ENCODE measurements at places on chromosomes 5 and 9.
A peak's percentile ranks its signal among the peaks of the same experiment; 100 is the strongest.

- no peak for DNase-seq
Measured at GRCh38 chr9:8114826-8115225, 315.2 kb upstream of the DMAC1 start.

- DNase-seq: no peak
Measured at GRCh38 chr9:75649060-75649459, 241.4 kb upstream of the PCSK5 start.

DNA sequence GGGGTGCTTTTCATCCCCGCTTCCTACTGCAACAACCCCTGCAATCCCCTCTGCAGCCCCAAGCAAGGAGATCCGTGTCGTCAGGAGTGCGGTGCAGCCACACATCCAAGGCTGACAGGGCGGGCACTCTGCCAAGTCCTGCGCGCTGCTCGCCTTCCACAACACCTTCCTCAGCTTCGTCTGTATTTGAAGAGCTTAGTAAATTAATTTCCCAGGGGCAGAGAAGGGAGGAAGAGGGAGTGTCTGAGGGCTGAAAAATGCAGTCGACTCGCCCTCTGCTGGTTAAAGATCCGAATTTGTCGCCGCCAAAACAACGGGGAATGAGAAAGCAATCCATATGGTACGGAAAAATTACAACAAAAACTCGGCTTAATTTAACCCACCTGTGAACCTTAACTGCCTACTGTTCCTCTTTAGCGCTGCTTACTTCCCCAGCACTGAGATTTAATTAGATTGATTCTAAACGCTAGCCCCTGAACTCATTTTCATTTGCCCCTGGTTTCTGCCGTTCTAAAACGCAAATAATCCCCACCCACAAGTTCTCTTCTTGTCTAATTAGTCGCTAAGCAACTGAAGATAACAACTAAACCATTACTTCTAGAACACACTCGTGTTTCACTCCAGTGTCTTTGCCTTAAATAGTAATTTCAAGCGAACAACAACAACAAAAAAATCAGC is 10.9 kb upstream of the PCDHB1 start:
- peak; percentile 2 for DNase-seq

DNA sequence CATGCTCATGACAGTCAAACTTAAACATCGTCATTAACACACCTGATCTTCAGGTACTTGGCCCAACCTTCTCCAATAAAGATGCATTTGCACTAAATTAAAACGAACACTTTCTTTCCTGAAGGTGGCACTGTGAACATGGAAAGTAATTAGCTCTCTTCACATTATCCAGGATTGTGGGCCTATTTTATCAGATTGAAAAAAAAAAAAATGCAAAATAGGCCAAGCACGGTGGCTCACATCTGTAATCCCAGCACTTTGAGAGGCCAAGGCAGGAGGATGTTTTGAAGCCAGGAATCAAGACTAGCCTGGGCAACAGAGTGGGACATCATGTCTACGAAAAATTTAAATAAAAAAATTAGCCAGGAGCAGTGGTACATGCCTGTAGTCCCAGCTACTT is 14.4 kb upstream of the CDC20B start:
- DNase-seq: no peak

DNA sequence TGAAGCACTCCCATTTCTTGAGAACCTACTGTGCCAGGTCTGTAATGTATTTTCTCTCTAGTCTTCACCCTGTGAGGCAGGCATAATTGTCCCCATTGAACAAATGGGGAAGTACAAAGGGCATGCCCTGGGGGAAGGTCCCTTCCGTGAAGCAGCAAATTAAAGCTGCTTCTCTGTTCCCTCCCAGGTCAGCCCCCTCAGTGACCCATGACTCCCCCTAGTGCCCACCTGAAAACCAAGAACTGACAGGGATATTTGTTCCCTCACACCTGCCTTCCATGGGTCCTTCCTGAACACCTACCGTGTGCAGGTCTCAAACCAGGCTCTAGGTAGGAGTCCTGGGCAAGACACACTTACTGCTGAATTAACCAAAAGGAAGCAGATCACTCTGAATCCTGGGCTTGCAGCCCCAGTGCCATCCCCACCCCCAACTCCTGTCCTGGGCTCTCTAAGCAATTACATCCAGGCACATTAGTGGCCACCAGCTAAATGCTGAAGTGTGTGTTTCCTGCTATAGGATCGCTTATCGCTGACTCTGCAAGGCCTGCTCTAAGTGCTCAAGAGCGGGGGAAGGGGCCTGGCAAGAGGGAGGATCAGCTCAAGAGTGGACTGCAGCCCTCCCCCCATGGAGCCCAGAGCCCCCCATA is 254.8 kb downstream of the CDK5RAP2 start:
- DNase-seq: no peak

- DNase-seq: no peak
Measured at GRCh38 chr9:69193685-69194032, 19.6 kb downstream of the TJP2 start.

DNA sequence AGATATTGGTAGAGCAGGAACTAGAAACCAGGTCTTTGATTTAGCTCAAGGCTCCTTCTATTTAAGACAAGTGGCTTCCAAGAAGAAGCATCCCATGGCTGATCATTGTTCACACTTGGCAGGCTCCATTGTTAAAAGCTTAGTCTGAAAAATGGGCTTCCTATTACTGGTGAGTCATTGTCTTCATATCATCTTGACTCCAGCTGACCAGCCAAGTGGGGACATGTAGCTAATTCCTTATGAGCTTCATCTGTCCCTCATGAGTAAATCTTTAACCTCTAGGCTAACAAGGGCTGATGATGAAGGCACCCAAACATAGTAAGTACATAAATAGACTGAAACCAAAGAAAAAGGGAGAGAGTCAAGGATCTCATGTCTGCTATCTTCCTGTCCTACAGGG is 530.3 kb upstream of the KLF4 start:
- no peak for DNase-seq

GRCh38 chr5:6682239-6682638 is 31.0 kb upstream of the TENT4A start:
- no peak for DNase-seq

GRCh38 chr5:144352732-144353317 is 182.2 kb downstream of the KCTD16 start:
- no peak for DNase-seq

- DNase-seq: peak; percentile 33
Measured at GRCh38 chr5:115465431-115465830, 79.1 kb downstream of the FEM1C start.

DNA sequence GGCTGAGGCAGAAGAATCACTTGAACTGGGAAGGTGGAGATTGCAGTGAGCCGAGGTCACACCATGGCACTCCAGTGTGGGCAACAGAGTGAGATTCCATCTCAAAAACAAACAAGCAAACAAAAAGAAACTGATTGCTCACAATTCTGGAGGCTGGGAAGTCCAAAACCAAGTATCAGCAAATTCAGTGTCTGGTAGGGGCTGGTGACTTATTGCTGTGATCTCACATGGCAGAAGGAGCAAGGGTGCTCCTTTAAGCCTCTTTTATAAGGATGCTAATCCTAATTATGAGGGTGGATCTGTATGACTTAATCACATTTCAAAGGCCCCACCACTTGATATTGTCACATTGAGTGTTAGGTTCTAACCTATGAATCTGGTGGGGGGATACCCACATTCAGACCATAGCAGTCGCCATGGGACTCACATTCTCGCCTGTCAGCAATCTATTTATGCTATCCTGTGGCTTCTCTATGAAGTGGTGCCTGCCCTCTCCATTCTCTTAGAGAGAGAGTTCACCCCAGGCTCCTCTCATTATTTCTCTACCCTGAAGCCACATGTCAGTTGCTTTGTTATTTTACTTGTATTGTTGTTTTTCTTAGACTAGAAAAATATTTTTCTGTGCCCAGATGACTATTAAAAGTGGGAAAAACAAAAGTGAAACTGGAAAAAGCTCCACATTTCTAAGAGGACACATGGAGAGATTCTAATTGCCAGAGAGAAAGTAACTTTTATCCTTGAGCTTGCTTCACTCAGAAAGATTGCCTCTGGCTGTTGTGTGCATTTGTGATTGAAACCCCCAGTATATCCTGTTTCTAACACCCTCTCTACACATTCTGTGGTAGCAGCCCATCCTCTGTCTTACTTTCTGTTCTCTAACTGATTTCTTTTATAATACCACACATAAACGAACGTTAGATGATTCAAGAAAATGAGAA is 18.8 kb upstream of the PRLR start:
- DNase-seq: no peak

DNA sequence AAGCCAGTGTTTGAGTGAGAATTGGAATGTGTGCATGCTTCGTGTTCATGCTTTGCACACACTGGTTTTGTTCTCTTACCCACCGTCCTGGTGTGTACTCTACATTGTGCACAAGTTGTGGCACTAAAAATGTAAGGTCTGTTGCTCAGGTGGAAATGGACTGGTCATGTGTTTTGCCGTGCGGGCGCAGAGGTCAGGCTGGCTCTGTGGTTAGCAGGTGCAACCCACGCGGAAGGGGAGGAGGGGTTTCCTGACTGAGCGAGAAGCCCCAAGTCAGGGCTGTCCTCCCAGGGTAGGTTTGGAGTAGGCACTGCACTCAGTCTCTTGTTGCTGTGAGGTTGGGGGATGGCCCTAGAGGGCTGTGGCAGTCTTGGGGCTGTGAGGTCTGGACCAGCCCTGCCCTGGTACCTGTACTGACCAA is 86.6 kb downstream of the EHMT1 start:
- DNase-seq: no peak

DNA sequence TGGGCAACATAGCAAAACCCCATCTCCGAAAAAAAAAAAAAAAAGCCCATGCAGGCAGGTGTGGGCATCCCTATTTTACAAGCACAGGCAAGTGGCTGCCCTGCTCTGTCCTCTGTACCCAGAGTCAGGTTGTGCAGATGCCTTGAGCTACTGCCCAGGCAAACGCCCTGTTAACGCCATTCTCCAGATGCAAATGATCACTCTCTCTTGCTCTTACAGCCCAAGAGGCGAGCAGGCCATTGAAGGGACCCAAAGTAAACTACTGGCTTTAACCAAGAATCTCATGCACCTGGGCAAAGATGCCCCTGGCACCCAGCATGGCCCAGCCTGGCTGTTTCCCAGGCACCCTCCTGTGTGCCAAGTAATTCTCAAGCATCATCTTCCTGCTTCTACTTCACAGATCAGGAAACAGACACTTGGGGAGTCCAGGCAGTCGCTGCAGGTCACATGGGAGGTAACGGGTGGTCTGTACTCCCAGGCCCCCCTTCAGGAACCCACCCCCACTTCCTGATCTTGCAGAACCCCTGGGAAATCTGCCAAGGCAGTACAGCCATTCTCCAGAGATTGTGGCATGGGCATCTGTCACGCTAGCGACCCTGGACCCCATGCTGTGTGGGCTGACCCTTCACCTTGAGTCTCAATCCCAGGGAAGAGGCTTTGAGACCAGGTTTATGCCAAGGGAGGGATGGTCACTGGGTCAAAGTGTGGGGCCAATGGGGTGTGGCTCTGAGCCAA is 14.2 kb downstream of the EEIG1 start:
- no peak for DNase-seq

- no peak for DNase-seq
Measured at GRCh38 chr9:101468116-101468515, 32.5 kb upstream of the ALDOB start.

DNA sequence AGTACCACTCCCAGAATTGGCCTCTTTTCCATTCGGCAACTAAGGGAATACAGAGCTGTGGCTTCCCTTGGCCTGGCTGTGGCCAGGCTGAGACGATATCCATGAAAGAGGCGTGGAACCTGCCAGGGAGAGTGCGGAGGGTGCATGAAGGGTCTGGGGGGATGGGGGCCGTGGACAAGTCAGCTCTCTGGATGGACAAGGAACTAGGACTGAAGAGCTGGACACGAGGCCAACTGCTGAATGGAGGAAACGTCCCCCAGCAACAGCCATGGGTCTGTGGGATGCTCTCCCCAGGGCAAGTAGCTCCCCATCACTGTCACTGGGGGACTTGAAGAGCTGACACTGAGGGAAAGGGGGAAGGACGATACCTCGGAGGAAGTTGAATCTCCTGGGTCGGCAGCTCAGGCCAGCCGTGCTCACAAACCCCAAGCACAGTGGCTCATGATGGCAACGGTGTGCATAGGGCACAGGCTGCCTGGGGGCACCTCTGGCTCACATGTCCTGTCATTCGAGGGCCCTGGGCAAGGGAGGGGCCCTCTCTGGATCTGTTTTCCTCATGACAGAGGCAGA is 4.1 kb upstream of the OLFM1 start:
- no peak for DNase-seq

GRCh38 chr5:79878721-79879336 is 112.2 kb downstream of the MTX3 start:
- no peak for DNase-seq

GRCh38 chr5:127959152-127959764 is 124.3 kb upstream of the SLC12A2 start:
- peak; percentile 87 for DNase-seq

DNA sequence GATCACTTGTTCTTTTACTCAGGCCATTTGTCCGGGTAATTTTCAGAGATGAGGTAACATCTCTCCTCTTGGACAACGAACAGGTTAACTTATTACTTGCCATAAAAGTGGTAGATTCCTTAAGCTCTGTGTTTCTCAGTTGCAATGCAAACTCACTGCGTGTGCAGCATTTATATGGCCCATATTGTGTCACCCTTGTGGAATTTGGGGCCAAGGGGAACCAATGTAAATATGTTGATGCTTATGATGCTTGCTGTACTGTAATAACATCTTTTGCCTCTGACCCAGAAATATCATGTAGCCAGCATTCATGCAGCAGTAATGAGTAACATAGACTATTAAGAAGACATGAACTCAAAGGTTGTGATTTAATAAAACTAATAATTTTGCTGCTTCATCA is 175.8 kb downstream of the ADAMTS6 start:
- peak; percentile 66 for DNase-seq

DNA sequence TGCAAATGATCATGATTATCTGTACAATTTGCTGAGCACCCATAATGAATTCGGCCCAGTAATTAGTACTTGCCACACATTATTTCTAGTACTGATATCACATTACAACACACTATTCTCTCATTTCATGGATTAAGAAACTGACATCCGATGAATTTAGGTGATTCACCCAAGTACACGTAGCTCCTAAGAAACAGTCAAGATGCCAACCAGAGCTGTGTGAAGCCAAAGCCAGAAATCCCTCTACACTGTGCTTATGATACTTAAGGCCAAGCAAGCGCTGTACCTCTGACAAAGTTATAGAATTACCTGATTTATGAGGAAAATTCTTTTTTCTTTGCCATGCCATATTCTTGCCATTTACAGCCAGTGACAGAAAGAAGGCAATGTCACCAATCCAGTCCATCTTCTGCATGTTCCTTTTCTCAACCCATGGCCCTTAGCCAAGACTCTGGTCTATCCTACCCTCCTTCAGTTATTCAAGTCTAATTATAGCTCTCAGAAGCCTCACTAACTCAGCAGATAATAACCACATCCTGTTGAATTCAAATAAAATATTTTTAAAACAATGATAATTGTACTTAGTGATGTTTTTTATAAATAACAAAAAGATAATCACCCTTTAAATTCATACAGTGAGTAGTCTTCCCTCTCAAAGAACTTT is 74.3 kb upstream of the PTGER4 start:
- peak; percentile 45 for DNase-seq

Measured in fibroblast of skin of right biceps (primary cell).